ENCODE measurements at places on chromosomes 2 and 18. TPM values are rescaled to one million over a fixed set of nuclear protein-coding genes. Genes with fewer than 3 reads are reported as not detected.

EHD3 gene
- 31.7 TPM for total RNA-seq

CAMKMT gene
- total RNA-seq = 7.5 TPM

STAT4 gene
- 1.5 TPM for total RNA-seq

UCN gene
- total RNA-seq = not detected

DES gene
- 0.51 TPM for total RNA-seq

TMEM163 gene
- total RNA-seq = not detected

ABCG8 gene
- not detected for total RNA-seq

DYNAP gene
- total RNA-seq = not detected

IL1F10 gene
- not detected for total RNA-seq

ANKRD62 gene
- total RNA-seq = not detected

ACMSD gene
- not detected for total RNA-seq

DNA sequence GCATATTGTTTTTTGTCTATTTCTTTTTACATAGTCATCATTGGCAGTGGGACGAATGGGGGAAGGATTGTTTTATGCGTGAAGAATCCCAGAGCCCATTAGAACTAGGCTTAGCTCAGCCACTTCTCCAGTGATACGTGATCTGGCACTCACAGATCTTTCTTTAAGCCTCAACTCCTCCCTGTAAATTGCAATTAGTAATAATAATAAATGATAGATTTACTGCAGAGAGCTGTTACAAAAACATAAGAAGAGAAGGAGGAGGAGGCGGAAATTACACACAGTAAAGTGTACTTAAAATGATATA is 629.3 kb downstream of the NRXN1 start:
- no peaks in the 10 kb centered on the region for H3K36me3 ChIP-seq
- H3K4me1 ChIP-seq = no peaks in the 10 kb centered on the region
- H3K27ac ChIP-seq = no peak overlapping the region
- H3K27me3 ChIP-seq = no peaks in the 10 kb centered on the region

- DNase-seq = peak; percentile 90
- no peaks in the 10 kb centered on the region for H3K4me1 ChIP-seq
Measured at GRCh38 chr18:12391487-12392165, 14.6 kb upstream of the AFG3L2 start.

GRCh38 chr2:110804915-110805314 is 72.5 kb downstream of the ACOXL start:
- H3K36me3 ChIP-seq = no peaks in the 10 kb centered on the region
- no peak overlapping the region for H3K27ac ChIP-seq
- H3K4me3 ChIP-seq = no peak overlapping the region
- no peak for DNase-seq
- H3K4me1 ChIP-seq = 0 out of 2 replicates have a peak, but pooled peaks cover 4% of the 10 kb centered on the region
- H3K27me3 ChIP-seq = peaks cover 42% of the 10 kb centered on the region

- no peak overlapping the region for H3K4me3 ChIP-seq
- no peaks in the 10 kb centered on the region for H3K4me1 ChIP-seq
- H3K36me3 ChIP-seq = no peaks in the 10 kb centered on the region
Measured at GRCh38 chr2:15584767-15585469, 6.8 kb upstream of the DDX1 start.

GRCh38 chr2:216023055-216023648 is 9.8 kb upstream of the MREG start:
- H3K27ac ChIP-seq = no peak overlapping the region
- H3K4me1 ChIP-seq = no peaks in the 10 kb centered on the region
- H3K4me3 ChIP-seq = no peak overlapping the region
- H3K27me3 ChIP-seq = no peaks in the 10 kb centered on the region
- DNase-seq = peak; percentile 68
- no peaks in the 10 kb centered on the region for H3K36me3 ChIP-seq

GRCh38 chr2:221896505-221897151 is 324.5 kb upstream of the EPHA4 start:
- H3K4me3 ChIP-seq = peak overlapping the region; percentile 28
- H3K27me3 ChIP-seq = no peaks in the 10 kb centered on the region
- peak; percentile 83 for DNase-seq
- peak overlapping the region; percentile 49 for H3K27ac ChIP-seq
- H3K36me3 ChIP-seq = no peaks in the 10 kb centered on the region
- peaks cover 13% of the 10 kb centered on the region for H3K4me1 ChIP-seq

- H3K27me3 ChIP-seq = no peaks in the 10 kb centered on the region
- no peak for DNase-seq
- no peak overlapping the region for H3K4me3 ChIP-seq
- no peak overlapping the region for H3K27ac ChIP-seq
- H3K4me1 ChIP-seq = no peaks in the 10 kb centered on the region
Measured at GRCh38 chr2:175792881-175793280, 209.2 kb downstream of the LNPK start.

DNA sequence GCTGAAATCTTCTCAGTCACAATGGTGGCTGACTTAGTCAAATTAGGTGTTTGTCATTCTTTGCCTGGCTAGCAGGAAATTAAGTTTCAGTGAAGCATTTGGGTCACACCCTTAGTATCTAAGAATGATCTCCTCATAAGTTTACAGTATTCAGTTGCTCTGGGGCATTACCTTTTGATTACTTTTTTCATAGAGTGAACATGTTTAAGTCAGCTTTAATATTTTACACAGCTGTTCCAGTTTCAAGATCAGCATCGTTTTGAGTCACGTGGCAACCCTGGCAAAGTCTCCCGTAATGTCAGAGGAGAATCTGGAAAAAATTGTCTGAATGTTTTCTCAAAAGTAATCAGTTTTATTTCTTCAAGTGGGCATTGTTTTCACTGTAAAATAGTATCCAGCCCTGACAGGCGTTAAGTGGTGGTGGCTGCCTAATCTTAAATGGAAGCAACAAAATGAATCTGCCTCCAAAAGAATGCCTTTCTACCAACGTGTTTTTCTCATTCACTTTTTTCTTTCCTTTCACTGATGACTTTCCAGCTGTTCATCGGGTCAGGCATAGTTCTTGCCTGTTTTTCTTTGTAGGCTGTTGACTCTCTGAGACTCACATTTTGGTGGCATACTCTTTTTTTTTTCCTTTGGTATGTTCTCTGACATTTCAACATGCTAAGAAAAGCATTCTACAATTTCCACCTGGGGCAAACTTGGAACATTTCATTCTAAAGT is 319.6 kb upstream of the TCF4 start:
- H3K4me3 ChIP-seq = peak overlapping the region; percentile 52
- H3K27me3 ChIP-seq = no peaks in the 10 kb centered on the region
- peak; percentile 39 for DNase-seq
- H3K27ac ChIP-seq = no peak overlapping the region
- peaks cover 17% of the 10 kb centered on the region for H3K4me1 ChIP-seq
- H3K36me3 ChIP-seq = no peaks in the 10 kb centered on the region

GRCh38 chr2:26877276-26877675 is 29.3 kb downstream of the DPYSL5 start:
- no peak overlapping the region for H3K4me3 ChIP-seq
- H3K36me3 ChIP-seq = no peaks in the 10 kb centered on the region
- no peak overlapping the region for H3K27ac ChIP-seq
- no peaks in the 10 kb centered on the region for H3K4me1 ChIP-seq
- DNase-seq = no peak
- peaks cover 40% of the 10 kb centered on the region for H3K27me3 ChIP-seq

DNA sequence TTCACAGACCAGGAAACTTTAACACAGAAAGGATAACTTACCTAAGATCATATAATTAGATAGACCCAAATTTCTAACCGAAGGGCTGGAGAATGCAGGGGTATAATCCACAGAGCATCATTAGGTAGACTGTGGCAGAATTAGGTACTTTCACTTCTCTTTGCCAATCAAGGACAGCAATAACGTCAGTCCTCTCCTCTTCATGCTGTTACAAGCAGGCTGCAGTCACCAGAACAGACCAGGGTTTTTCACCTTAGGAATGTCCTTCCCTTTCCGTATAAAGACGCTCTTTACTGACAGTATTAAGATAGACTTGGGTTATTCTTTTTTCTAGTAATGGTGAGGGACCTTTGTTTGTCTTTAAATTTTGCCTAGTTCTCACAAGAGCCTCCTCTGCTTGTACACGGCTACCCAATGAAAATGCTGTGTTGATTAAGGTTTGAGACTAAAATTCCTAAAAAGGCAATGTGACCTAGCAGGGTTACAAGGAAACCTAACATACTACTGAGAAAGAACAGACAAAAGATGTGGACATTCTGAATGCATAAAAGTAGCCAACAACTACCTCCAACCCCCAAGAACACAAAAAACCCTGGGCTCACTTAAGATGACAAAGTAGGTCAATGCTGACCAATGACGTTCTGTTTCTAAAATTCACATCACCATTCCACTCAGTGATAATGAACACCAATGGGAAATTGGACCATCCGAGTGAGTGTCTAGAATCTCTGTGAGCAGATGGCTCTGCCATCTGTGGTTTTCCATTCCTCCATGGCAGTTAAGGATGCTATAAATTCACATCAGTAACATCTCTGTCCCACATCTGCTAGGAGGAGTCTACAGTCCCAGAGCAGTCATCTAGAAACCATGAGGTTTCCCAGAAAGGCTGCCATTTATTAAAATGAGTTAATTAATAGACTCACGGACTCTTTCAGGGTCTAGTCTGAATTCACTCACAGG is 2.1 kb downstream of the PDIA6 start:
- H3K27ac ChIP-seq = peak overlapping the region; percentile 67
- H3K4me1 ChIP-seq = peaks cover 17% of the 10 kb centered on the region
- DNase-seq = peak; percentile 34
- H3K36me3 ChIP-seq = no peaks in the 10 kb centered on the region
- peak overlapping the region; percentile 86 for H3K4me3 ChIP-seq
- no peaks in the 10 kb centered on the region for H3K27me3 ChIP-seq

- H3K27ac ChIP-seq = peak overlapping the region; percentile 93
- peak; percentile 82 for DNase-seq
- no peaks in the 10 kb centered on the region for H3K36me3 ChIP-seq
Measured at GRCh38 chr2:84888401-84889276, 7.8 kb upstream of the TRABD2A start.

- no peaks in the 10 kb centered on the region for H3K36me3 ChIP-seq
- no peak for DNase-seq
- H3K27me3 ChIP-seq = no peaks in the 10 kb centered on the region
- no peak overlapping the region for H3K4me3 ChIP-seq
- H3K27ac ChIP-seq = no peak overlapping the region
Measured at GRCh38 chr2:237943395-237944094, 23.3 kb upstream of the UBE2F start.

DNA sequence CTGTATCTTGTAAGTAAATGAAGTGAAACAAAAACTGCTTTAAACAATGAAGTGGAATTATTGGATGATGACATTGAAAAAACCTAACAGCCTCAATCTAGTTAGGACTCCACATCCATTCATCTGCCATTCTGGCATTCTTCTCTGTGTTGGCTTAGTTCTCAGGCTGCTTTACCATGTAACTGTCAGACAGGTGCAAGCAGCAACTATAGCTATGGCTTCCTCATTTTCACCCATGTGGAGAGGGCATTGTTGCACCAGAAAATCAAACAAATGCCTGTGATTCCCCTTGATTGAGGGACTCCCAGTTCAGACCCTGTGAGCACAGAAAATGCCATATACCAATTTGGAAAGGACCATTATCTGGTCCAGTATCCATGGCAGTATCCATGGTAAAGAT is 129.5 kb upstream of the NYAP2 start:
- no peaks in the 10 kb centered on the region for H3K36me3 ChIP-seq
- no peak overlapping the region for H3K4me3 ChIP-seq
- no peaks in the 10 kb centered on the region for H3K4me1 ChIP-seq
- no peaks in the 10 kb centered on the region for H3K27me3 ChIP-seq
- no peak overlapping the region for H3K27ac ChIP-seq

- H3K27ac ChIP-seq = no peak overlapping the region
- no peaks in the 10 kb centered on the region for H3K36me3 ChIP-seq
- peaks cover 8% of the 10 kb centered on the region for H3K4me1 ChIP-seq
- no peak overlapping the region for H3K4me3 ChIP-seq
- H3K27me3 ChIP-seq = no peaks in the 10 kb centered on the region
Measured at GRCh38 chr2:196961889-196962288, 35.4 kb upstream of the PGAP1 start.

GRCh38 chr2:206069417-206069816 is 16.6 kb downstream of the INO80D start:
- no peaks in the 10 kb centered on the region for H3K27me3 ChIP-seq
- H3K36me3 ChIP-seq = no peaks in the 10 kb centered on the region
- no peak overlapping the region for H3K27ac ChIP-seq
- DNase-seq = no peak
- H3K4me1 ChIP-seq = no peaks in the 10 kb centered on the region

DNA sequence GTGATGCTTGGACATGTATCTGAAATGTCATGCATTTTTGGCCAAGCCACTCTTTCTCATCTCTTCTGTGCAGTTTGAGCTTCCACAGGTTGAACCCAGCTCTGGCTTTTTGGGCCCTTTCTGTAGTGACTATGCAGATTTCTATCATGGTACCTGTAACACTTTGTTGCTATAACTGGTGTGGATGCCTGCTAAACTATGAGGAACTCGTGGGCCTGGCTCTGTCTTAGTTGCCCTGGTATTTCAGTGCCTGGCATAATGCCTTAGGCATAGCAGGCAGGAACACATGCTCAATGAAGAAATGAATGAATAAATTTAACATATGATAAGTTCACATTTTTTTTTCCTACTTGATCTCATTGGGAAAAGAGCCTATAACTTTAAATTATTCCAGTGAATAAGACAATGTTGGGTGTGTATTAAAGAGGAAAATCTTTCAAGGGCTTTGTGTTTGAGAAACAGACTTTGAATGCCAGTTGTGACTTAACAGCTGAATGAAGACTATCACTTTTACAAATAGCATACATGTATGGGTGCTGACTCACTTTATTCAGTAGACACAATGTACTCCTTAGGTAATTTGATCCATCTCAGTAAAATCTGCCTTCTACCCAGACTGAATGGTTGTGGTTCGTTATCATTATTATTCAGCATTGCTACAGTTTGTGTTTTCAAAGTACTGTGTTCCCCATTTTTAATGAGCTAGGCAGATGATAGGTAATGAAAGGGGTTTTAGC is 86.4 kb upstream of the MAP4K3 start:
- peaks cover 24% of the 10 kb centered on the region for H3K4me1 ChIP-seq
- 0 out of 2 replicates have a peak overlapping the region, but pooled peaks have one; percentile 1 for H3K4me3 ChIP-seq
- H3K36me3 ChIP-seq = no peaks in the 10 kb centered on the region
- peak; percentile 90 for DNase-seq

- H3K36me3 ChIP-seq = no peaks in the 10 kb centered on the region
- H3K4me3 ChIP-seq = no peak overlapping the region
- DNase-seq = peak; percentile 11
- no peak overlapping the region for H3K27ac ChIP-seq
- H3K27me3 ChIP-seq = no peaks in the 10 kb centered on the region
Measured at GRCh38 chr2:25112113-25112512, 56.3 kb downstream of the POMC start.

- H3K27ac ChIP-seq = no peak overlapping the region
- DNase-seq = peak; percentile 31
- H3K4me3 ChIP-seq = peak overlapping the region; percentile 86
- H3K4me1 ChIP-seq = peaks cover 15% of the 10 kb centered on the region
- no peaks in the 10 kb centered on the region for H3K27me3 ChIP-seq
Measured at GRCh38 chr2:96870626-96871255, 861 bp upstream of the SEMA4C start.

All from GM23248 (cell line).